ENCODE measurements at places on chromosomes 16 and 17. TPM values are rescaled to one million over a fixed set of nuclear protein-coding genes. Genes with fewer than 3 reads are reported as not detected.

GRCh38 chr17:59498530-59499307 is 66.7 kb upstream of the DHX40 start:
- H3K27ac ChIP-seq, result no peak overlapping the region
- H3K4me1 ChIP-seq, result no peaks in the 10 kb centered on the region
- DNase-seq, result no peak
- H3K36me3 ChIP-seq, result no peaks in the 10 kb centered on the region
- H3K27me3 ChIP-seq, result no peaks in the 10 kb centered on the region
- no peak overlapping the region for H3K4me3 ChIP-seq

DNA sequence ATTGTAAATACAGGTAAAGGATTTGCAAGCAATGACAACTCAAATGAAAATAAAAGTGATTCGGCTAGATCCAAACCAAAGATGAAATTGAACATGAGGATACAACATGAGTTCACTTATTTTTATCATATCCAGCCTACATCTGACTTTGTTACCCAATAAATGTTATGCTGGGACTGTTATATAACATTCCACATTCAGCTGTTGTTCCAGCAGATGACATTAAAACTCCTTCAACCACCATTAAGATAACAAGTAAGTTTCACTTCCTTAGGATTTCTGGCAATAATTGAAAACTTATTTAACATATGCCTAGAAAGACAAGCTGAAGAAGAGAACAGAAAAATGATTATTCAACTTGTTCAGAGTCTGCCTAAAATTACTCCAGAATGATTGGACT is 729.4 kb downstream of the CDH11 start:
- H3K4me3 ChIP-seq, result no peak overlapping the region
- no peaks in the 10 kb centered on the region for H3K4me1 ChIP-seq
- H3K36me3 ChIP-seq, result no peaks in the 10 kb centered on the region
- DNase-seq, result no peak
- no peak overlapping the region for H3K27ac ChIP-seq

DNA sequence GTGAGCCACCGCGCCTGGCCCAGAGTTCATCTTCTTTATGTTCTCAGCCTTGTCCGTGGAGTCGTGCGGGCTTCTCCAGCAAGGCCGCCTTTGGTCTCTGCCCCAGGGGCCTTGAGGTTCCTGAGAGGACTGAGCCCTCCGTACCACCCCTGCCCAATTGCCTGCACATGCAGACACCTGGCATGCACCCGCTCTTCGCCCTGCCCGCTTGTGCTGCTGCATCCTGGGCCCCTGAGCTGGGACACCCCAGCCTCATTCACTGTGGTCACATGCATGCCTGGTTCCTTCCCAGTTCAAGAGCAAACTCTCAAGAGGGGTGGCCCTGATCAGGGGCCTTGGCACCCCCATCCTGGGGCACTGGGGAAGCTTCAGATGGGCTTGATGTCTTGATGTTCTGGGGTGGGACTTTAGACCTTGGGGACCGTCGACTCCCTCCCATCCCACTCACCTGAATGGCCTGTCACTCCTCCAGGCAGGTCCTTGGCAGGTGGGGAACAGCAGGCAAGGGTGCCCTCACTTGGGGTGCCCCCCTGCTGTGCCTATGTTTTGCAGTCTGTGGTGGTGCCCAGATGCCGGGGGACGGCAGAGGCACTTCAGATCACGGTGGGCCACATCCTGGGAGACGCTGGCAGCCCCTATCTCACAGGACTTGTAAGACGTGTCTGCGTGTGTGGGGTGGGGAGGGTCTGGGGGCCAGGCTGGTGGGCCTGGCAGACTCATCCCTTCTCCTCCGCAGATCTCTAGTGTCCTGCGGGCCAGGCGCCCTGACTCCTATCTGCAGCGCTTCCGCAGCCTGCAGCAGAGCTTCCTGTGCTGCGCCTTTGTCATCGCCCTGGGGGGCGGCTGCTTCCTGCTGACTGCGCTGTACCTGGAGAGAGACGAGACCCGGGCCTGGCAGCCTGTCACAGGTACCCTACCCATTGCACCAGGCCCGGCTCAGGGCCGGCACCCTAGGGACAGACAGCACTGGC is 12.7 kb upstream of the SPNS2 start:
- H3K4me1 ChIP-seq, result peaks cover 22% of the 10 kb centered on the region
- H3K36me3 ChIP-seq, result no peaks in the 10 kb centered on the region
- no peak overlapping the region for H3K27ac ChIP-seq
- H3K27me3 ChIP-seq, result peaks cover 13% of the 10 kb centered on the region
- DNase-seq, result no peak
- H3K4me3 ChIP-seq, result no peak overlapping the region

GRCh38 chr16:75471723-75472633 is 7.5 kb upstream of the TMEM170A start:
- DNase-seq, result peak; percentile 56
- H3K27ac ChIP-seq, result no peak overlapping the region
- no peaks in the 10 kb centered on the region for H3K36me3 ChIP-seq
- H3K4me1 ChIP-seq, result no peaks in the 10 kb centered on the region

- no peak overlapping the region for H3K27ac ChIP-seq
- no peaks in the 10 kb centered on the region for H3K4me1 ChIP-seq
- H3K36me3 ChIP-seq, result no peaks in the 10 kb centered on the region
- no peaks in the 10 kb centered on the region for H3K27me3 ChIP-seq
- DNase-seq, result peak; percentile 68
- no peak overlapping the region for H3K4me3 ChIP-seq
Observed at GRCh38 chr17:17440010-17440843, 36.6 kb upstream of the MED9 start.

The WNK4 gene
- 8.9 TPM for total RNA-seq

All from endothelial cell (in vitro differentiated cells).